ENCODE measurements at places on chromosomes 11 and 22.
A peak's percentile ranks its signal among the peaks of the same experiment; 100 is the strongest.

DNA sequence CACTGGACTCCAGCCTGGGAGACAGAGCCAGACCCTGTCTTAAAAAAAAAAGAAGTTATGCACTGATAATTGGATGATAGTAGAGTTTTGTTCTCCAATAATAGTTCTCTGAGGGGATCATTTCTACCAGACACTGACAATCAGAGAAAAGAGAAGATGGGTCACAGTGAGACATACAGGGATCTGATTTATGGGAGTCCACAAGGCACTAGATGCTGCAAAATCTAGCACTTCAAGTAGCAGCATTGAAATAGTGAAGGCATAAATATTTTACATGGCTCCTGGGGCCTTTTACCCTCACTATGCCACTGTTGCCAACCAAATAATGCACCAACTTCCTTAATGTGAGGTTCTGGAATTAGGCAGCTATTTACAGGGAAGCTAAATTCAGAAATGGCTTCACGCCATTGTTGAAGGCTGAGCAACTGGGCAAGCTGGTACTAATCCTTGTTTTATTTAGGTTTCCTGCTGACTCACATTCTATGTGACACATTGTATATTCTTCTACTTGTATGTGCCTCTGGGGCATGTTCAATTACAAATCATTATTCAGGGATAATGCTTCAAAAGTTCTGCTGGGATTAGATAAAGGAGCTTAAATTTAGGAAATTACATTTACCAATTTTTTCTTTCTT lies 38.2 kb upstream of the ABTB2 start:
- no peak for DNase-seq

DNA sequence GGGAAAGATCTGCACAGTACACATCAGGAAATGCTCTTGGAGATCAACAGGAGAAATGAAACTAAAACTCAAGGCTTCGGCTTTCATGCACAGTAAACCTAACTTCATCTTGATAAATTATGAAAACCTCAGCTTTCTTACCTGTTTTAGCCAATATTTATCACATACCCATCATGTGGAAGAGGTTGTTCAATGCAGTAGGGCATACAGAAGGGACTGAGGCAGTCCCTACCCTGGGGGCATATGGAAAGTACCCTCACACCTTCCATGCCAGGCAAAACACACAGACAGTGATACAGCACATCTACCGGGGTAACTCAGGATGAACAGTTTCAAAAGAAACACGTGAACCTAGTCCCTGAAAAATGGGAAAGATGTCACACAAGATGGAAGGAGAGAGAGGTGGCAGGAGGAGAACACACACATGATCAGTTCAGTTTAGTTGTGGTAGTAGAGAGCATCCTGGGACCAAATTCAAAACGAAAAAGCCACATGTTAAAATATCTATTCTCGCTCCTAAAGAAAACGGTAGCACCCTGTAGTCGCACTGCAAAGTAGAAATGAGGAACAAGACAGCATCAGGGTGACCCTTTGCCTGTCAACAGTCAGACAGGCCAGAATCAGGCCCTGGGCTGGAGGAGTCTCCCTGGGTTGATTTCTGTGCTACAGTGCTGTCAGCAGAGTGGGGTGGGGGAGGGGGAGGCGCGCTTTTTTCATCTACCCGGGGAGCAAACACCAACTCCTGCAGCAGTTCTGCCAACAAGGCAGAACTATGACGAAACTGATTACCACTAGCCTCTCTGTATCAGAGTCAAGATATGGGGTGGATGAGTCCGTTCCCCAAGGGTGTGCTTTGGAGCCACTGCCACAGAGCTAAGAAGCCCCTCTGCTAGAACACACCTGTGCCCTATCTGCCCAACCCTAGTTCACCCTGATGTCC lies 1.3 kb downstream of the HIRA start:
- peak; percentile 57 for DNase-seq

GRCh38 chr11:108670451-108670850 lies 5.6 kb downstream of the DDX10 start:
- no peak for DNase-seq

DNA sequence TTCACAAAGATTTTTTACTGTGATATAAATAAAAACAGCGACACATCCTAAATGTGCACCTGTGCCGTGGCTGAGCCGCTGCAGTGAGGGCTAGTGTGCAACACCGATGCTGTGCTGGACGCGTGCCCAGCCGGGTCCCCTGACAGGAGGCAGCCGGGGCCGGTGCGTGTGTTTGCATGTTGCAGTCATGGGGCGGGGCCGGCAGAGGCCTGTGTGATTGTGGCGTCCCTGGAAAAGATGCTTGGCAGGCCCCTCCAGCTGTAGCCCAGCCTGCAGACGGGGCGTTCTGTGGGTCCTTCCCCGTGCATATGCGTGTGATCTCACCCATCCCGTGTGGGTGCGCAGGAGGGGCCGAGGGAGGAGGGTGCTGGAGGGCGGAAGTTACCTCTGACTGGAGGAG lies 30.6 kb downstream of the MUC6 start:
- no peak for DNase-seq

GRCh38 chr11:110857892-110858546 lies 145.8 kb upstream of the ARHGAP20 start:
- no peak for DNase-seq

DNA sequence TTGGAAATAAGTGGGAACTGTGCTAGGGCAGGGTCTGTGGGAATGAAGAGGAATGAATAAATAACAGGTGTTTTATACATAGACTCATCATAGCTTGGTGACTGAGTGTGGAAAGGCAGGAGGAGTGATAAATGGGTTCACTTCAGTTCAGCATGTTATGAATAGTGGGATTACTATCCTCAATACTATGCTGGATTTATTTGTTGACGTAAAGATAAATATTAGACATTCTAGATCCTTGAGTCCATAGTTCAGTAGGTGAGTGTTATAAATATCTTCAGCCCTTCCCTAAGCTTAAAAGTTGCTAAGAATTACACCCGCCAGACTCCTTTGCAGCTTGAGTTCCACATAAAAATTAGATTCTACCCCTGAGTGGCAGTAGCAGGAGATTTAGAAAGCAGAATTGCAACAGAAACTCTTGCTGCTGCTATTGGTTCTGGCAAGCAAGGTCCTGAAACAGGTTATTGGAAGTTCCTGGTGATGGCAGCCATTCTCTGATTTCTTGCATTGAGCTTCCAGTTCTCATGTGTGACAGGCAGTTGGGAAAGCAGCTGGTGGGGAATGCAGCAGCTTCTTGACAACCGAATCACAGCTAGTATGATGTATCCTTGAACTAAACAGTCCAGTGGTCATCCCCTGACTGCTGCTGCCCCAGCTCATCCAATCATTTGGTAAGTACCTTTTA lies 1558.9 kb downstream of the FAM181B start:
- DNase-seq: no peak

GRCh38 chr11:32002311-32002710 lies 88.6 kb upstream of the RCN1 start:
- no peak for DNase-seq

GRCh38 chr11:35780951-35781860 lies 118.6 kb downstream of the TRIM44 start:
- no peak for DNase-seq

DNA sequence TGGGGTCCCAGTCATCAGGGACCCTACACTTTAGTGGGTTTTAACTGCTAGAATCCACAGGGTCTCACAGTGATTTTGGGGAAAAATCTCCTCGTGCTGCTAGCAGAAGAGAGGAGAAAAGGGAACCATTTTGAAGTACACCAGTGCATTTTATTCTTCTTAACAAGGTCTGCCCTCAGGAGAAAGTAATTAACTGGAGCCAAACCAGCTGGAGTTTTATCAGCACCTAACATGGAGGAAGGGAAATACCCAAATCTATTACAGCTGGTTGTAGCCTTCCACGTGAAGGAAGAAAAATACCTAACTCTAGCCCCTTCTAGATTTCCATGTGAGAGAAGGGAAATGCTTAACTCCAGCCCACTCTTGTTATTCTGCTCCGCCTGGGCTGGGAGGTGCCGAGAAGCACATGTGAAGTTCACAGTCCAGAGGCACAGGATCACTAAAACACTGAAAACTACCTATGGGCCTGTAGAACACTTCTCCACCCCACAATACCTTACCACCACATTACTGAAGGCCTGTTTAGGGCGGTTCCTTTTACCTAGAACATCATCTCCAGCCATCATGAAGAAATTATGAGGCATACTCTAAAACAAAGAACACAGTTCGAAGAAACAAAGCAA lies 31.3 kb upstream of the TEAD1 start:
- DNase-seq: no peak

DNA sequence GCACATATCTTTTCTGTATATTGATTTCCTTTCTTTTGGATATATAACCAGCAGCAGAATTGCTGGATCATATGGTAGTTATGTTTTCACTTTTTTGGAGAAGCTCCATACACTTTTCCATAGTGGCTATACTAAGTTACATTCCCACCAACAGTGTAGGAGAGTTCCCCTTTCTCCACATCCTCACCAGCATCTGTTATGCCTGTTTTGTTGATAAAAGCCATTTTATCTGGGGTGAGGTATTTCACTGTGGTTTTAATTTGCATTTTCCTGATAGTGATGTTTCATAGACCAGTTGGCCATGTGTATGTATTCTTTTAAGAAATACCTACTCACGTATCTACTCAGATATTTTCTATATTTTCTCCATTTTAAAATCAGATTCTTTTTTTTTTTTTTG lies 419.3 kb upstream of the FAT3 start:
- no peak for DNase-seq

- peak; percentile 96 for DNase-seq
Measured at GRCh38 chr22:37162221-37163095, 12.7 kb upstream of the IL2RB start.

- DNase-seq: no peak
Measured at GRCh38 chr22:28112548-28113043, 193.5 kb upstream of the PITPNB start.

Measured in activated CD4-positive, alpha-beta T cell treated with anti-CD3 and anti-CD28 coated beads, Interleukin-2, amount 50 U/mL, for 16 hours (primary cell).